ENCODE measurements at places on chromosomes 2 and 18.
A peak's percentile ranks its signal among the peaks of the same experiment; 100 is the strongest.

GRCh38 chr2:28387082-28387960, 5.3 kb upstream of the FOSL2 start:
- no peak for DNase-seq

DNA sequence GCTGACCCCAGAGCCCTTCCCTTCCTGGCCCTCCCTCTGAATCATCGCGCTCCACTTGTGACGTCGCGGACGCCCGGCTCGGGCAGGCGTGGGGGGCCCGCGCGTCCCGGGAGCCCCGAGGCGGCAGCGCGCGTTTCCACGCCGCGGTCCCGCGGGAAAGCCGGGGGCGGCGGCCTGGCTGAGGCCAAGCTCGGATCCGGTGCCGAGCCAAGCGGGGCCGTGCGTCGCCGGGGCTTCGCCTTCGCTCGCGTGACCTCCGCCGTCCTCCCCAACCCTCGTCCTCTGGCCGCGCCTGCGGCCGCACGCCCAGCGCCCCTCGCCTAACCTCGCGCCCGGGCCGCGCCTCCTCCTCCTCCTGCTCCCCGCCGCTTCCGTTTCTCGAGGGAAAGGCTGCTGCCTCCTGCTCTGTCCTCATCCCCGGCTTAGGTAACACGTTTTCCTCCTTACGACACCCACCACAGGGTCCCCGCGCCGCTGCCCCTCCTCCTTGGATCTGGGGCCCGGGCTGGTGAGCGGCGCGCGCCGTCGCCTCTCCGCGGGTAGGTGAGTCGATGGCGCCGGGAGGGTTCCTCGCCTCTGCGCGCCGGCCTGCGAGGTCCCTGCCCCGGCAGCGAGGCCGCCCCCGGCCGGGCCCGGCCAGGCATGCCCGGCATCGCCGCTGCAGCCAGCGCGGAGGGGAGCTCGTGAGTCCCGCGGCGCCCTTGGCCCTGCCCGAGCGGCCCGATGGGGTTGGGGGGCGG, at the start of gene INPP1:
INPP1 (plus strand) TSS at position 54 of the 740 bp plus-strand sequence. CDS start 16,514 bp downstream, outside the sequence.
- peak; percentile 37 for DNase-seq

GRCh38 chr2:150234787-150235446, 252.6 kb downstream of the RND3 start:
- no peak for DNase-seq

DNA sequence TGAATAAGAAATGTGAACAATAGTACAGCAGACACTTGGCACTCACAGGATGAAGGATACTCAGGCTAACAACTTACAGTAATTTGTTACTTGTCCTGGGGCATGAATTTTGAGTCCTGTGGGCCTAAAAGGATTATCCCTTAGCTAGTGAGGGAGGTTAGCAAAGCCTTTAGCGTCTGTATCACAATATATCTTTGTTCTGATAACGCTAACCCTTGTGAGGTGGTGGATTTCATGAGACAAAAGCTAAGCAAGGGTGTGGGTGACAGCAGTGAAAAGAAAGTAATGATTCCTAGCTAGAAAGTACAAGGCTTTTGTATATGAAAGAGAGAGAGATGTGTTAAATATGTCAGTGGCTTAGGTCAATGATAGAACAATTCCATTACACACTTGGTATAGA, 46.8 kb upstream of the TTC21B start:
- DNase-seq: no peak

DNA sequence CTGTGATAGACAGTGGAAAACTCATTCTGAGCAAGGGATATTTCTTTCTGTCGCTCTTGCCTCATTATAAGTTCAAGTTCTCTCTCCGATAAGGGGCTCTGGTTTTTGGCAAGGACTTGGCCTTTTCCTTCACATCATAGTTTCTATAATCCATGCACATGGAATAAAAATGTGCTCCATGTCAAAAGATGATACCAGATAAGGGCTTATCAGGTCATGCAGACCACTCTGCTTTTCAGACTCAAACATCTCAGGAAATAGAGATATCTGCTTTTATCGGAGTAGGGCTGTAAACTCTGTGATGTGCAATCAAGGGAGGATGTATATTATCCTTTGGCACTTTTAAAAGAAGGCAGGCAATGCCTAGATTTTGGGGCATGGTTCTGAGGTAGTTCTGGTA, 45.0 kb upstream of the DARS1 start:
- DNase-seq: no peak

- DNase-seq: no peak
These were observed 91.0 kb downstream of the STPG4 start for GRCh38 chr2:47064106-47064505.

- no peak for DNase-seq
These were observed 100.8 kb downstream of the GALNT1 start for GRCh38 chr18:35682281-35682867.

GRCh38 chr18:30970196-30970816, 72.2 kb downstream of the DSC3 start:
- no peak for DNase-seq

GRCh38 chr2:239866350-239866749, 158.8 kb downstream of the NDUFA10 start:
- no peak for DNase-seq

DNA sequence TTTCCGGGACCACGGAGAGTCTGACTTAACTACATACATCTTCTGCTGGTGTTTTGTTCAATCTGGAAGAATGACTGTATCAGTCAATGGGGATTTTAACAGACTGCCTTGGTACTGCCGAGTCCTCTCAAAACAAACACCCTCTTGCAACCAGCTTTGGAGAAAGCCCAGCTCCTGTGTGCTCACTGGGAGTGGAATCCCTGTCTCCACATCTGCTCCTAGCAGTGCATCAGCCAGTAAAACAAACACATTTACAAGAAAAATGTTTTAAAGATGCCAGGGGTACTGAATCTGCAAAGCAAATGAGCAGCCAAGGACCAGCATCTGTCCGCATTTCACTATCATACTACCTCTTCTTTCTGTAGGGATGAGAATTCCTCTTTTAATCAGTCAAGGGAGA, 23.1 kb downstream of the ICOS start:
- DNase-seq: no peak

GRCh38 chr2:196341277-196341841, 170.0 kb upstream of the STK17B start:
- no peak for DNase-seq

DNA sequence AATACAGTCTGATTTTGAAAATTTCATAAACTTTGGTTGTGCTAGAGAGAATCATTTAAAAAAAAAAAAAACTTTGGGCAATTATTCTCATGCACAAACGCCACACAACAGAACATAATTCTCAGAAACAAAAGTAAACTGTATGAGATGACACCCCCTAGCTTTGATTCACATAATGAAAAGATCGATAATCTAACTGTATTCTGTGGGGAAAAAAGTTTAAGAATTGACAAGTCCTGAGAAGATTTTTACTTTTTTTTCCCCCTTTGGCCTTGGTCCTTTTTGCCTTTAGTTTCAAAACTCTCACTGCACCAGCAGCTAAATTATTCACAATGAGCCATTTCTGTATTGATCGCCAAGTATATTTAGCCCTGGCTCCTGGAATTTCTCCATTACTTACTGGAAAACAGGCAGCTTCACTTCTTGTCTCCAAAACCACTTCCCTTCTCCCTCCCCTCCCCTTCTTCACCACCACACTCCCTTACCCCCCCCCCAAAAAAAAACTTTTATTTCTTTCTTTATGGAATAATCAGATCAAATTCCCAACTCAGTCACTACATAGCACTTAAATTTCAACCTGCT, 2.0 kb downstream of the IKZF2 start:
- no peak for DNase-seq

GRCh38 chr18:50277942-50278341, 3.4 kb downstream of the MBD1 start:
- no peak for DNase-seq

- no peak for DNase-seq
These were observed 514.2 kb downstream of the PTPRM start for GRCh38 chr18:8081267-8081666.

DNA sequence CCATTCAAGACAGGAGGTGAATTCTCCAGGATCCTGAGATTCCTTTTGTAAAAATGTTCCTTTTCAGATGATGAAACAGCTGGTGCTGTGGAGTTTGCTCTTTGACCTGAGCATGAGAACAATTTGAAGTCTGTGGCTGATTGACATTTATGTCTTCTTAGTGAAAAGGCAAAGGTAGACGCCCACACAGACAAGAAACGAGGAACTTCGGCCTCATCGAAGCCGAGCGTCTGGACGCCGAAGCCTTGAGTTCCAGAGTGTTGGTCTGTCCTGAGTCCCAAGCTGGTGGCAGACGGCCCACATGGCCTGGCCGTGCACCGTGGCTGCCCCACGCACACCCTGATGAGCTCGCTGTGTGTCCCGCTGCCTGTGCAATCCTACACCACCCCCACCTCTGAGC, 20.7 kb upstream of the SNTG2 start:
- DNase-seq: no peak

DNA sequence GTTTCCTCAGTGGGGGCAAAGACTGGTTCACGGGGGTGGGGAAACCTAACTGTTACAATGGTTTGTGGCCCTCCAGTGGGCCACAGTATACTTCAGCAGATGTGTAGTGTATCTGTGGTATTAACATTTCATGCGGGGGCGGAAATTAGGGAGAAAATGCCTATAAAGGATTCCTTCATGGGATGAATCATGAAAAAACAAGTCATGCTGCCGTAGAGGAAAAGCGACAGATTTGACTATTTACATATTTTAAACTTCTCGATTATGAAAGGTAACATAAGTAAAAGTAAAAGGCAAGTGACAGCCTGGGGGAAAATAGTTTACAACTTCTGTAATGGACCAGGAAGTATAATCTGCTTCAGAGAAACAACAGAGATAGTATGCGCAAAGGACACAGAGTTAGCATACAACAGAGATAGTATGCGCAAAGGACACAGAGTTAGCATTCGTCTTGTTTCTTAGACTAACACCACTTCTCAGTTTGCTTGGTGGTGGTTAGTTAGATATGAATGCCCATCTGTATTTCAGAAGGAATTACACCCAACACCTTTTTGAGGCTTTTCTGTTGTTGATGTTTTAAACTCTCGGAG, 41.1 kb downstream of the MRPS9 start:
- no peak for DNase-seq

DNA sequence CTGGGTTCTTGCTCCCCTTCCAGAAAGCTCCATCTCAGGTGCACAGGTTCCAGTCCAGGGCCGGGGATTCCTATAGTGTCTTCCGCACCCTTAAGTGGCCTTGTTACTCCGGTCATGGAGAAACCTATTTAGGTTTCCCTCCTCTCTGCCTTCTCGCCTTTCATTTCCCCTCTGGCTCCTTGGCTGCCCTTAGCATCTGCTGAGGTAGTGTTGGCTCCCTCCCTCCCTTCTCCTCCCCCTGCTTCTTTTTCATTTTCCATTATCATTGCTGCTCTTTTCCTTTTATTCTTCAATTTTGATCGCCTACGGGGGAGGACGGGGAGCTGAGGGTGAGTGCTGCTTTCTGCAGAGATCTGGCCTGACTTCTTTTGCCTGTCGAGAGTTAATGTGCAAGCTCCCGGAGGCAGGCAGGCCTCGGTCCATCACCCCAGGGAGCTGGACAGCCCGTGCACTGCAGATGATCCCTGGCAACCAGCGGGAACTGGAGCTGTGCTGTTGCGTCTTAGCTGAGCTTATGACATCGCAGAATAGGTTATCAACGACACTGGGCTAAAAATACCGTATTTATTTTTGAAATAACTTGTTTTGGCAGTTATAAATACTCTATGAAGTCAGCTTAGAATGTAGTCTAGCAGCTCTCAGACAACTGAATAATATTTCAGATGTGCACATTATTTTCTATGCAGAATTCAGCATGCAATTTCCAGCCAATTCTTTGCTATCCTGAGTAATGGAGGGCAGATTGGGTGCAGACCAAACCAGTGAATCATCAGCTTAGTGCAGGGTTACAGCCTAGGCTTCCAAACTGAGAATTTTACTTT, 141.9 kb downstream of the SLC4A3 start:
- no peak for DNase-seq

DNA sequence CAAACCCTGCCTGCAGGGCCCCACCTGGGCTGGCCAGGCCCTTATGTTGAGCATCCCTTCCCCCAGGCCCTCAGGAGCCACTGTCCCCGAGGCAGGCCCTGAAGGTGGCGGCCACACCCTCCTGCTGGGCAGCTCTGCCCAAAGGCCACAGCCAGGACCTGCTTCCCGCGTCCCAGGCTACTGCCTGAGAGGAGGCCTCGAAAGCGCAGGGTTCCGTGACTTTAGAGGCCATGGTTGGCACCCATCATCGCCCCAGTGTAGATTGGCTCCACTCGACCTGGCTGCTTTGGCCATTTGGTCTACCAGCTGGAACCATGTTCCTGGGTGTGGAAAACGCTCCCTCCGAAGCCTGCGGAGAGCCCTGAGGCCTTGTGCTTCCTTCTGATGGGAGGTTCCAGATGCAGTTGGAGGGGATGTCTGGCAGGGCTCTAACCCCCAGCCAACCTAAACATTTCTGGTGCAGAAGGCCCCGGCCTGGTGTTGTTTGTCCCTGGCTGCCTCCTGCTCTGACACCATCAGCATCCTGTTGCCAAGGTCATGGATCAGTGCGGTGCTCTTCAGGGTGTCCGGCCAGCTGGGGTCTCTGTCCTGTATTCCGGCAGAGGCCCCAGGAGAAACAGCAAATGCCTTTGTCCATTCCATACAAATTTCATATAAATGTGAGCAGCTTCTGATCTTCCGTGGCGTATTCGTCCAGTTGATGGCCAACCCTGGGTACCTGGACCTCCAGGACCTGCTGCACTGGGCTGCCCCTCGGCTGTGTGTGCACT, 14.7 kb downstream of the CAPN10 start:
- no peak for DNase-seq

DNA sequence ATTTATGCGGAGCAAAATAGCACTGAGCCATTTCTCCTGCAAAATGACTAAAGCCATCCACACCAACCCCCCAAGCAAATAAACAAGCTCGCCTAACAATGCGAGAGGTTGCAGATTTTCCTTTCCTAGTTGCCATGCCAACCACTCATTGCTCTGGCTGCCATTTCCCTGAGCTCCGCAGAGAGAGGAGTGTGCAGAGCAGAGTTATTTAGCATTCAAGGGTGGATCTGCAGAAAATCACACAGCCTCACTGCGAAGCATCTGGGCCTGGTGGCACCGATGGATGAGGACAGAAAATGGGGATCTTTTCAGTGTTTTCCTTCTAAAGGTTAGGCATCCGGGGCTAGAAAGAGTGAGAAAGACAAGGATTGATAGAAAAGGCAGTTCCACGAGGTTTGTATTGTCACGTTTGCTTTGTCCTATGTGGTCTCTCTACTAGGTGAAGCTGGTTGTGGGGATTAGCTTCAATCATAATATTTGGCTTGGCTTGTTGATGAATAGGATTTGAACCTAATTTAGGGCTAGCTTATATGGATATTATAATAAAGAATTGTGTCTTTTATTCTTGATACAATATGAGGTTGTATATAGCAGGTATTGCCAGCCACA, 110.2 kb upstream of the UNC80 start:
- no peak for DNase-seq

DNA sequence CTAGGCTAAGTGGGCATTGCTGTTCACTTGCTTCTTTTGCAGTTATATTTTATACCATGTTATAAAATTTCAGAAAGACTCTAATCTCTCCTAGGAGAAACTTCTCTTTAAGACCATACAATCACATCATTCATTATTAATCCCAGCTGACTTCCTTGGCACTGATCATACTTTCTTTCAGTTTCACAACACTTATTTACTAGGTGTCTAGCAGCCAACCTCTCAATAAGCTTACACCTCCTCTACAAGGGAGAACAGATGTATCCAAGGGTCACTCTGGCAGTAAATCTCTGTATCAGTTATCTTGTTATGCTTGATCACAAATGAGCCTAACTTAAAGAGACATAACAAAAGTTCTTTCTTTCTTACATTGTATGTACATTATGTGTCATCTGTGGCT, 69.8 kb upstream of the EPB41L5 start:
- no peak for DNase-seq

All from stimulated activated naive B cell treated with anti-CD40 and anti-IgM and Interleukin-4, amounts not matched to agents 10 μg/mL and 1 μg/mL and 100 μg/mL, for 72 hours (primary cell).